ENCODE measurements at places on chromosomes 1 and 21.
A peak's percentile ranks its signal among the peaks of the same experiment; 100 is the strongest.

- DNase-seq, result no peak
Measured at GRCh38 chr21:45499201-45499750, 43.0 kb downstream of the SLC19A1 start.

- DNase-seq, result no peak
Measured at GRCh38 chr1:207948536-207949250, 37.8 kb upstream of the CD34 start.

- no peak for DNase-seq
Measured at GRCh38 chr1:164577291-164577690, 18.3 kb downstream of the PBX1 start.

DNA sequence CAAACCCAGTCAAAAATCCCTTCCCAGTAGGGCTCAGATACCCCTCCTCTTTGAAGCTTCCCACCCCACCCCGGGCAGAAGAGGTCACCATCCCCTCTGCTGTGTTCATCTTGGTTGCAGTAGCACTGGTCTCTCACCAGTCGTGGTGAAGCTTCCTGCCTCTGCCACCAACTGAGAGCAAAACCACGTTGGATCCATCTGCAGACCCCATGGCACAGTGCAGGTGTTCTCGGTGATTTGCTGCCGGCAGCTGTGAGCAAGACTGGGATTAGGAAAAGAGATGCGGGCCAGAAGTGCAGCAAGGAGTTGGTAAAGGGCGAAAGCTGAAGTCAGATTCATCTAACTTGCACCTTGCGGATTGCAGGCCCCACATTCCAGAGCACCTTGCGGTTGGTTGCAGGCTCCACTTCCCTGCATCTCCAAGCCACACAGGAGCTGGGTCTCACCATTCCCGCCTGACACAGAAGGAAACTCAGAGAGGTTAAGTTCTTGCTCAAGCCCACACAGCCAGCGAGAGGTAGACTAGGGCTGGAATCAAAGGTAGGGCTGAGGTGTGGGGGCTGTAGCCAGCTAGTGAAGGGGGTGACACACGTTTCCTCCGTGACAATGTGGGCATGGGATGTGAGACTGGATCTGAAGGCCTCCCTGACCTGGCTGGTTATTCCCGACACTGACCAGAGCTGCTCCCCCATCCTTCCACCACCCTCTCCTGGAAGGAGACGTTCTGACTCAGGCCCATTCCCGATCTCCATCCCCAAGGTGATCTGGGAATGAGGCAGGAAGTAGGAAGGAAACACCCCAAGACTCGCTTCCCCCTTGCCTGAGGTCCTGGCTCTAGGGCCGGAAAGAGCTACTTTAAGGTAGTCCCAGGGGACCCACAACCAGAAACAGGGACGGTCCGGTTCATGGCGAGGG is 3.3 kb upstream of the FAM110D start:
- no peak for DNase-seq

DNA sequence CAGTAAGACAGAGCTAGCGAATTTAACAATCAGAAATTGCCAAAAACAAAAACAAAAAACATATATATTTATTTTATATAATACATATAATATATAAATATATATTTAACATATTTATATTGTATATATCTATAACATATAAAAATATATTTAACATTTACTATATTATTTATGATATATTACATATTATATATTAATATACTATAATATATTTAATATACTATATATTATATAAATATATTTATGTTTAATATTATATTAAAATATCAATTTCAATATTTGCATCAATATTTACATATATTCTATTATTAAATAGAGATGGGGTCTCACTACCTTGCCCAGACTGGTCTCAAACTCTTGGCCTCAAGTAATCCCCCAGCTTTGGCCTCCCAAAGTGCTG is 50.9 kb downstream of the TBX19 start:
- no peak for DNase-seq

DNA sequence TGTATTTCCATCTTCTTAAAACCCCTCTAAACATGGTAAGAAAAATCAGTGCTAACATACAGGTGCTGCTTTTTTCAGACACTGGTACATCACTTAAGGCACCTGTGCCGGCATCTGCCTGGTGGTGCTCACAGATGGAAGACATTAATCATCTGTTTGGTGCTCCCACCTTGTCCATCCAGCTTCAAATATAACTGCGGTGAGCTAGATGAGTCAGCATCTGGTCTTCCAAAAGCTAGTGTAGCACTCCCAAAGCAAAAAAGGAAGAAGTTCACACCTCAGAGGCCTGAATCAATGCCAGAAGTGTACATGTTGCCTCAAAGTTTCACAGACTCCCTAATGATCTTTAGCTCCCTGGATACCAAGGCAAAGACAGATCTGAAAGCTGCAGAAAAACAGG is 44.4 kb downstream of the TM2D1 start:
- no peak for DNase-seq

- DNase-seq, result no peak
Measured at GRCh38 chr1:241081473-241081872, 275.5 kb downstream of the RGS7 start.

GRCh38 chr1:218817691-218818465 is 355.8 kb upstream of the LYPLAL1 start:
- no peak for DNase-seq

- DNase-seq, result no peak
Measured at GRCh38 chr1:56491441-56491840, 87.9 kb downstream of the PLPP3 start.

- DNase-seq, result no peak
Measured at GRCh38 chr1:50978852-50979781, 9.1 kb downstream of the CDKN2C start.

- no peak for DNase-seq
Measured at GRCh38 chr1:75990686-75991085, 58.5 kb upstream of the ASB17 start.

- DNase-seq, result peak; percentile 1
Measured at GRCh38 chr1:29640428-29640785, 404.1 kb downstream of the PTPRU start.

DNA sequence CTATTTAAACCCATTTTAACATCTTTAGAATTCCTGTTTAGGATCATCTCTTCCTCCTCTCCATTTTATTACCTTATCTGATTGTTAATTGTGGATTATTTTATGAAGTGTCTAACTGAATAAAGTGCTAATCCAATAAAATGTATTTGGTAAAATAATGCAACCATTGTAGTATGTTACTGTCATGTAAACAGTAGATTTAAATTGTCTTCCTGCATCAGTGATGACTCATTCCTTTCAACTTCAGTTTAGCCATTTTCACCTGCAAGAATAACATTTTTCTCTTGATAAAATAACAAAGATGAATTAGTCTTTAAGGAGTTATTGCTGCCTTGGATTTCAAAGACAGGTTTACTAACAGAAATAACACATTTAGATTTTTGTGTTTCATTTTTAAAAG is 5.4 kb downstream of the PPP2R5A start:
- no peak for DNase-seq

DNA sequence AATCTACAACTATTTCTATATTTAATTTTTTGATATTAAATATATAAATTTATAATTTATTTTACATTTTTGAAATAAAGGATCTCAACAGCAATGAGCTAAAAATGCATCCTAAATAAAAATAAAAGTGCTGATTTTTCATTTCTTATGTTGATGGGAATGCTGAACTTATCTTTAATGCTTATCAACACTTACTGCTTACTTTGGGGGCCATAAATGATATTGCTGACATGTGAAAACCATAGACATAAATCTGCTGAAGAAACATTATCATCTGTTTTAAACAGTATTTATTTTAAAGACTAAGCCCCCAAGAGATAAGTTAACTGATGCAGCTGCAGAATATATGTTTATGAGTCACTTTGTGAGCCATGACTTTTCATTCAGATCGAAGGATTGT is 594.1 kb upstream of the PKN2 start:
- DNase-seq, result no peak

DNA sequence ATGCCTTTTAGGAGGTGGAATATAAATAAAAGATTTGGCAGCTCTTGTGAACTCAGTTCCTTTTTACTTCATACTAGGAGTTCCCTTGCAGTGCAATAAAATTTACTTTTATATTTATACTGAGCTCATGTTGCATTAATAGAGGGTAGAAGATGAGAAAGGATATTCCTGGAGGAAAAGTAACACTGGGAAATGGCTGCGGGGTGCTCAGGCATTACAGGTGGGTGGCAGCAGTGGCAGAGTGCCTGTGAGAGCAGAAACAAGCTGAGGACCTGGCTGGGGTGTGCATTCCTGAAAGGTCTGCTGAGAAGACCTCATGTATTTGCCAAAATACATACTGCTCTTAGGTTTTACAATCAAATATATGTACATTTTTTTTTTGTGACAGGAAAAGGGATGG is 126.9 kb downstream of the COQ8A start:
- no peak for DNase-seq

DNA sequence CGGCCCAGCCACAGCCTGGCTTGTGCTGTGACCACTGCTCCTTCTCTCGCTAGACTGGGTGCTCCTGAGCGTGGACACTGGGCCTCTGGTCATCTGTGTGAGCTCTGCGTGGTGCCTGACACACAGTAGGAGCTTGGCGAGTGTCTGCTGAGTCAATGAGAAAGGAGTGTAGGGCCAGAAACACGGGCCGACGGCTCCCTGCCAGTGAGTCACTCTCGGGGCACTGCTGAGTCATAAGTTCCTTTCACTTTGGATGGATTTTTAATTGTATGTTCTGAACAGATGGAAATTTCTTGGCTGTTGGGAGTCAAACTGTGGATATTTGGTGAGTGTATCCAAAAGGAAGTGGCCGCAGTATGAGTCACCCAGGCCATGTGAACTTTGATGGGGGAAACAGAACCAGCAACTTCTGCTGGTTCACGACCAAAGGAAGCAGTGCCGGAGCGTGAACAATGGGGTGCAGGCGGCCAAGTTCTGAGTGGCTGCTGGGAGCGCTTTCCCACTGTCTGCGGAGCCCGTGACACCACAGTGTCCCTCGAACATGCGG is 41.0 kb upstream of the COL18A1 start:
- DNase-seq, result no peak

DNA sequence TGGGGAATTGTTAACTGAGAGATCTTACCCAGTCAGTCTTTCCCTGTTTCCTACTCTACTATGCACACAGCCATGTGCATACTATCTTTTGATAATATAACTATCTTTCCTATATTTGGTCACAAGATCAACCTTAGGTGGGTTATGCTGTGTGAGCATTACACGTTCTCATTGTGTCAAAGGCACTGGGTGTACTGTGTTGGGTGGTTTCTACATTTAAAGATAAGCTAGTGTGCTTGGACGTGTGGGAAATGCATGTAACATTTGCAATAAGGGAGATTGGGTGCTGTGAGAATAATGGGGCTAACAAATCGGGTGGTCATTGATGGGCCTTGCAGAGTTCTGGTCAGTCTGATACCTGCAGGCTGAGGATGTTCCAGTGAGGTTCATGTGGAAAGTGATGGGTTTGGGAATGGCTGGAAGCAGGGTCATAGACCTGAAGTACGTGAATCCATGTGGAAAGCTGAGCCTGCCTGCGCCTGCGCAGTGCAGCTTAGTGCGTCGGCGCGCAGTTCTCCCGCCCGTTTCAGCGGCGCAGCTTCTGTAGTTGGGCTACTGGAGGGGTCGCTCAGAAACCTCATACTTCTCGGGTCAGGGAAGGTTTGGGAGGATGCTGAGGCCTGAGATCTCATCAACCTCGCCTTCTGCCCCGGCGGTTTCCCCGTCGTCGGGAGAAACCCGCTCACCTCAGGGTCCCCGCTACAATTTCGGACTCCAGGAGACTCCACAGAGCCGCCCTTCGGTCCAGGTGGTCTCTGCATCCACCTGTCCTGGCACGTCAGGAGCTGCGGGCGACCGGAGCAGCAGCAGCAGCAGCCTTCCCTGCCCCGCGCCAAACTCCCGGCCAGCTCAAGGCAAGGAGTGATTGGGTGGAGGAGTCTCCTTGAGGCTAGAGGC is at the start of gene MSH4:
Gene MSH4, plus strand, starts transcription at position 507 of the 897 bp plus-strand sequence. Its CDS starts 104 bp downstream, at position 611.
- no peak for DNase-seq

DNA sequence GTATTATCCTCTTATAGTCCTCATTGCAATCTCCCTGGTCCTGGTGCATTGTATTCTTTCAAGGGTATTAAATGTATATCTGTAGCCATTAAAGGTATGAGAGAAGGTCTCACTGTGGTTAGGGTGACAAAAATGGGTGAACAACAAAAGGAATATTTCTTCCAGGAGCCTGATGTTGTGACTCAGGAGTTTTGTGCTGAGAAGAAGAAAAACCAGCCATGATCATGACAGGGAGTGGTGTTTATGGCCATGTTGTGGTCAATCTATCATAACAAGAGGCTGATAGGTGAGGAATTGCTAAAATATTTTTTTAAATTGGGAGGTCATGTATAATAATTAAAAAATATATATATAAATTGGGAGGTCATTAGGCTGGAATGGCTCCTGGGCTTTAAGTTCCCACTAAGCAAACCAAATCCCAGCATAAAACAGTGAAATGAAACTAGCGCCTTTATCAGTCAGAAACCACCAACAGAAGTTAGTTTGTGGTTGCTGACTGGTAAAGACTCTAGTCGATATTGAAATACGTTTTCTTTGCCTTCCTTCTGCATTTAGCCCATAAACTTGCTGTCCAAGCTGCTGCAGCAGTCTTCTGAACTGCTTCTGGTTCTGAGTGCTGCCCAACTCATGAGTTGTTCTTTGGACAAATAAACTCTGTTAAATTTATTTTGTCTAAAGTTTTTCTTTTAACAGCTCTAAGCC is 60.3 kb downstream of the TBX19 start:
- no peak for DNase-seq

GRCh38 chr1:223873044-223873443 is 27.3 kb upstream of the TP53BP2 start:
- no peak for DNase-seq

DNA sequence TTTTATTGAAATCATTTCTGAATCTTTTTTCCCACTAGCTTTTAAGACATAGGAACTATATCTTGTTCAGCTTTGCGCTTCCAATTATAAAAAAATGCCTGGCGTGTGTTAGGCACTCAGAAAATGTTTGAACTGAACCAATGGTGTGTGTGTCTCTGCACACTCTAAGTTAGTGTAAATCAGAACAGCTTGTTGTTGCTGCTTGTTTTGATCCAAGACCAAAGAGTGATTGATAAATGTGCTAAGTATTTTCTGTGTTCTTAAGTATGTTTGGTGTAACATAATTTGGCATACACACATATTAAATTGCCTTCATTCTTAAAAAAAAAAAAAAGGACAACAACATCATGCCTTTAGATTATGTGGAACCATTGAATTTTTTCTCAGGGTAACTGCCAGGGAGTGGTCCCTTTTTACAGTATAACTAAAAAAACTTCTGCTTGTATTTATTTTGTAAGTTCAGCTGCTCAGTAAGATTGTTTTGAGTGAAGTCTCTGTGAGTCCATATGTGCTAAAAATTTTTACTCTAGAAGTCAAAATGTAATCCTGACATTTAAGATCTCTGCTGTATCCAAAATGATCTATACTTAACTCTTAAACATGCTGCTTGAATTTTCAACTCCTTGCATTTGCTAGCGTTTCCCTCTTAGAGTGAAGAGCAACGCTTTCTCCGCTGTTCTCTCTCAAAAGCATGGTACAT is 8.7 kb downstream of the CD55 start:
- DNase-seq, result no peak

GRCh38 chr1:22221233-22221780 is 78.4 kb upstream of the WNT4 start:
- DNase-seq, result no peak

GRCh38 chr1:19343617-19344350 is 31.7 kb downstream of the SLC66A1 start:
- DNase-seq, result no peak

All from progenitor cell of endocrine pancreas (in vitro differentiated cells).